Caudate nucleus (tissue), 63 donors: ENCODE measurements at places on chromosomes 5 and 9.

- DNase-seq: no peak
Measured at GRCh38 chr5:149940077-149940574, 4.5 kb downstream of the PDE6A start.

- DNase-seq: no peak
Measured at GRCh38 chr9:37990404-37991015, 78.5 kb downstream of the SHB start.

- no peak for DNase-seq
Measured at GRCh38 chr9:94479757-94480156, 75.1 kb upstream of the PCAT7 start.

GRCh38 chr5:10789021-10789420 is 28.0 kb upstream of the DAP start:
- no peak for DNase-seq

GRCh38 chr5:83927140-83927733 is 206.6 kb upstream of the HAPLN1 start:
- peak; percentile 57 for DNase-seq

GRCh38 chr5:178232124-178232919 is at the start of gene PHYKPL:
Gene PHYKPL (minus strand): TSS chr5:178232802. CDS start chr5:178232550, 252 bp downstream.
- DNase-seq: peak; percentile 54

DNA sequence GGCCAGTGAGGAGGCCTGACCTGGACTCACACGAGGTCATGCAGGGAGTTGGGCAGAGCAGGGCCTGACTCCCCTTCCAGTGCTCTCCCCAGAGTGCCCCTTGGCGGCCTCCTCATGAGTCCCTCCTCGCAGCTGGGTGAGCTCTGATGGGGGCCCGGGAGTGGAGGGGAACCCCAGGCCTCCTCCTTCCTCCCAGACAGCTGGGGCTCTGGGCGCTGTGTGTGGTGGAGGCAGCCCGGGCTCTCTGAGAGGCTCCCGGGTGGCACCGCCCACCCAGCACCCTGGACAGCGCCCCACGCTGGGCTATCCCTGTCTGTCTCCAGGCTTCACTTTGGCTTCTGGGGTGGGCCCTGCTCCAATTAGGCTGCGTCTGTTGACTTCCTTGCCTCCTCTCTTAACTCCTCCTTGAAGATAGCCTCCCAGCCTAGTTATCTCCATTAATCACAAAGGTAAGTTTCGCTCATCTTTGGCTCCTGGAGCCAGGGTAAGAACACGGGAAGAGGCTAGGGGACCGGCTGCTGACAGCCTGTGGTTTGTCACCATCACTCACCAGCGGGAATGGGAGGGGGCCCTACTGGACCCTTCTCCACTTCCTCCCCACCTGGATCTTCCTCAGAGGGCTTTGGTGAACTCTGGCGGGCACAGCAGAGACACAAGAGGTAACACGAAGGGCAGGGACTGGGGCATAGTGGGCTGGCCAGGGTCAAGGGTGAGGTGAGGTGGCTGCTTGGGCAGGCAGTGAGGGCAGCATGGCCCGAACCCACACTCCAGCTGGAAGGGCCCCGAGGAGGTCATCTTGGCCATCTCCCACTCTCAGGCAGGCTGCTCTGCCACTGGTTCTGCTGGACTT is 13.1 kb downstream of the PSD2 start:
- no peak for DNase-seq

- no peak for DNase-seq
Measured at GRCh38 chr5:95111141-95111540, 173.8 kb downstream of the MCTP1 start.

- DNase-seq: no peak
Measured at GRCh38 chr9:94908011-94908563, 181.6 kb downstream of the AOPEP start.

GRCh38 chr9:99057665-99058625 is 47.0 kb upstream of the TGFBR1 start:
- no peak for DNase-seq

DNA sequence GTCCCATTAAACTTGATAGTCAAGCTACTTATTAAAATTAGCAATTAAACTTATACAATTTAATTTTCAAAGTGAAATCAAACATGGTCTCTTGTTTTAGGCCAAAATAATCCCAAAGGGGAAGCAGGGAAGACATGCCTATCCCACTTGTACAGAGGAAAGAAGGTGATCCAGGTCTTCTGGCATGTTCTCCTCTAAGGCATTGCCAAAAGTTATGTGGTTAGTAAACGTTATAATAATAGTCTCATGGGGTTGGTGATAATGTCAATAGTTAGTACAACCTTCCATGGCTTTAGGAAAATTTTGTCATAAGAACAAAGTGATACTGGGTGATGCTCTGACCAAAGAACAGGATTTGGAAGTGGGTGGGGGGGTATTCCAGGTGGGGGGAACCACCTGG is 52.8 kb downstream of the ROR2 start:
- no peak for DNase-seq

GRCh38 chr5:93054424-93055163 is 526.4 kb downstream of the NR2F1-AS1 start:
- no peak for DNase-seq

DNA sequence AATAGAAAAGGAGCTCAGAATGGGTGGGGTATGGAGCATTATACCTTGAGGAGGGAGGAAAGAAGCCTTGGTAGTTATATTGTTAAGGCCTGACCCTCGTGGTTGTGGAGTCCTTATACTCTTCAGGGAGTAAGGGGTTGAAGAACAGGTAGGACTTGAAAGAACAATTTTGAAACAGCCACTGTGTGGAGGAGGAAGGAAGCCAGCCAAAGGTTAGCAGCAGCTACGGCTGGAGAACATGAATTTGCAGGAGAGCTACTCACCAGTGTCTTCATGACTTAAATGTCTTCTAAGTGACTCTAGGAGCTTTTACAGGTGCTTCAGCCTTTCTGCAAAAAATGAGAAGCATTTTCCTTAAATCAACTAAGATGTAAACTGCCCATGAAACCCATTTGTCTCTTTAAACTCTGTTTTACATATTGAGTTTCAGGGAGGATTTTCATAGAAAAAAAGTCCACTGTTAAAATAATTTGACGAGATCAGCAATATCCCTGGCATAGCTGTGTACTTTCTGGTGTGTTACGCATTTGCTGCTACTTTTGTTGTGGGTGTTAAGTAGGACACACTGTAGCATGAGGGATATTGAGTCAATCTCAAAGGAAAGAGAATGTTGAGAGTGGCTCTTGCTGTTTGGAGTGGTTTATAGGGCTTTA is 110.6 kb upstream of the ELL2 start:
- no peak for DNase-seq

GRCh38 chr5:60260658-60261057 is 367.1 kb upstream of the PDE4D start:
- DNase-seq: no peak

DNA sequence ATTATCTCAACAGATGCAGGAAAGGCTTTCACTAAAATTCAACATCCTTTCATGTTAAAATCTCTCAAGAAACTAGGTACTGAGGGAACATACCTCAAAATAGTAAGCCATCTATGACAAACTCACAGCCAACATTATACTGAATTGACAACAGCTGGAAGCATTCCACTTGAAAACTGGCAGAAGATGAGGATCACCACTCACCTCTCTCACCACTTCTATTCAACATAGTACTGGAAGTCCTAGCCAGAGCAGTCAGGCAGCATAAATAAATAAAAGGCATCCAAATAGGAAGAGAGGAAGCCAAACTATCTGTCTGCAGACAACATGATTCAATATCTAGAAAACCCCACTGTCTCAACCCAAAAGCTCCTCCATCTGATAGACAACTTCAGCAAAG is 203.6 kb upstream of the GRAMD2B start:
- DNase-seq: no peak

GRCh38 chr9:27248702-27249101 is 48.2 kb downstream of the EQTN start:
- no peak for DNase-seq

- DNase-seq: no peak
Measured at GRCh38 chr5:113195251-113195650, 218.7 kb downstream of the DCP2 start.

GRCh38 chr9:88733651-88734421 is 198.9 kb downstream of the NXNL2 start:
- no peak for DNase-seq

GRCh38 chr5:421287-421880 is 21.6 kb upstream of the EXOC3 start:
- DNase-seq: no peak

- no peak for DNase-seq
Measured at GRCh38 chr5:157540707-157541446, 34.7 kb downstream of the ADAM19 start.

- DNase-seq: no peak
Measured at GRCh38 chr5:43638546-43638945, 35.6 kb downstream of the NNT start.

GRCh38 chr9:24118190-24118589 is 292.1 kb upstream of the ELAVL2 start:
- DNase-seq: no peak

GRCh38 chr9:18775930-18776329 is 257.1 kb downstream of the SAXO1 start:
- DNase-seq: no peak

DNA sequence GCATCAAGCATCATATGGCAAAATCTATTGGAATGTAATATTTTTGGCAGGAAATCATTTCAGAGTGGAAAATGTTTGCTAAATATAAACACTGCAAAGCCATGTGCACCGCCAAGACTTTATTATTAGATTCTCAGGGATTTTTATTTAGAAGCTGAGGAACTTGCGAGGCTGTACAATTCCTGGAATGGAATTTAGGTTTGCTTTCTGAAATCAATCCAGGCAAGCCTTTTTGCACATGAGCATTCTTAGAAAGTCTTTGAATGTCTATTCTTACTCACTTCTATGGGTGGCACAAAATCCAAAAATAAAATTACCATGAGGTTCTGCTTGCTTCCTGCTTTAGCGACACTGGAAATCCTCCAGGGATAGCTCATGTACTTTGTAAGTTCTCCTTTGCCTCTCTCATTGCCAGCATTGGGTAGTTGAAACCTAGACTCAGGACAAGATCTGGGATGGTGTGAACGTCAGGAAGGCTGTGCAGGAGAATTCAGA is 71.5 kb upstream of the PALM2AKAP2 start:
- no peak for DNase-seq

DNA sequence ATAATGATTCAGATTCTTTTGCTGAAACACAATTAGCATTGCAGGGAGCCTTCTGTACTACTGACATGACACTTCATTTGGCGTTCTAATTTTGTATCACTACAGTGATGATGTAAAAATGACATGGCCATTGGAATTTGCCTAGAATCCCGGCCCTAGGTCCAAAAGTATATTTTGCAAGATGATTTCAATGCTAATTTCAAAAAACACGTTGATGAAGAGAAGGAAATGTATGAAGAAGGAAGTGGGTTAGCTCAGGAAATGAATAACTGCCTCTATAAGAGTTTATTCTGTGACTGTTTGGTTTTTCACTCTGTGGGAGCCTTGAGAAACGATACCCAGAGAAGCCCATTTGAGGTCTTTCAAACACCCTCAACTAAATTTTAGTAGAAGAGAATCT is 59.3 kb downstream of the OSTF1 start:
- DNase-seq: no peak

GRCh38 chr5:150346592-150346991 is 10.9 kb upstream of the TCOF1 start:
- DNase-seq: no peak

GRCh38 chr9:133009906-133010582 is 20.8 kb upstream of the GTF3C5 start:
- no peak for DNase-seq

GRCh38 chr5:72410688-72411295 is 90.6 kb downstream of the PTCD2 start:
- DNase-seq: no peak

DNA sequence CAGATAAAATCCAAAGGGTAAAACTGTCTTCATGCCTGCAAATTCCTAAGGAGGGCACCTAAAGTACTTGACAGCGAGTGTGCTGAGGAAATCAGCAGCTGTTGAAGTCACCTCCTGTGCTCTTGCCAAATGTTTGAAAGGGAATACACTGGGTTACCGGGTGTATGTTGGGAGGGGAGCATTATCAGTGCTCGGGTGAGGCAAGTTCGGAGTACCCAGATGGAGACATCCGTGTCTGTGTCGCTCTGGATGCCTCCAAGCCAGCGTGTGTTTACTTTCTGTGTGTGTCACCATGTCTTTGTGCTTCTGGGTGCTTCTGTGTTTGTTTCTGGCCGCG is 727 bp upstream of the ADRB2 start:
- no peak for DNase-seq

- no peak for DNase-seq
Measured at GRCh38 chr9:99405359-99405758, 183.3 kb downstream of the SEC61B start.

DNA sequence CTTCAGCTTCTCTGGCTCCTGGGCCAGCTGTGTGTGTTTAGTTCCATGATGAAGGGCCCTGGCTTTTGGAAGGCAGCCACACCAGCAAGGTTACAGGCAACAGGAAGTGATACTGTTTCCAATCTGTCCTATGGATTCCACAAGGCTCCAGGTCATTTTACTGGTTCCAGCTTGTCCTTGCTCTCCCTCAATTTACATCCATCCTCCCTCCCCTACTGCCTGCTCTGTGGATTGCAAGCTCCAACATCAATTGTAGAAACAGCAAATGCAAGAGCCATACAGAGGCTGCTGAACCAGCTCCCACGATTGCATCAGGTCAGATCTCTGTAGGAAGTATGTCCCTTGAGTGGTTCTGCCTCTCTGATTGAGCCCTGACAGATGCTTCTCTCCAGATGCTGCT is 409.8 kb downstream of the NTRK2 start:
- DNase-seq: no peak

DNA sequence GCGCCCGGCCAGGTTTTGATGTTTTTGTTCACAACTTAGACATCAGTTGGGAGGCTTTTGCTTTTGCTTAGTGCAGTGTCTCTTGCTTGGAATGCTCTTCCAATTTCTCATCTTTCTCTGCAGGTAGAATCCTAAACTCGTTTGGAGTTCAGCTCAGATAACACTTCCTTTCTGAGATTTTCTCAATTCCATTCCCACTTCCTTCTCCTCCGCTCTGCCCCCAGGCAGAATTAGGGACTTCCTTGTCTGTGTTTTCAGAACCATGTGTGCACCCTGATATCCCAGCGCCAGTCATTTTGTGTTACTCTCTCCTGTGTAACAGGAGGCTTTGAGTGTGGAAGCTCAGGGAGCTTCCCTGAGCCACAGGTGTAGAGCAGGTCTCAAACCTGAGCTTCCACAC is 171.0 kb downstream of the INSYN2B start:
- no peak for DNase-seq

DNA sequence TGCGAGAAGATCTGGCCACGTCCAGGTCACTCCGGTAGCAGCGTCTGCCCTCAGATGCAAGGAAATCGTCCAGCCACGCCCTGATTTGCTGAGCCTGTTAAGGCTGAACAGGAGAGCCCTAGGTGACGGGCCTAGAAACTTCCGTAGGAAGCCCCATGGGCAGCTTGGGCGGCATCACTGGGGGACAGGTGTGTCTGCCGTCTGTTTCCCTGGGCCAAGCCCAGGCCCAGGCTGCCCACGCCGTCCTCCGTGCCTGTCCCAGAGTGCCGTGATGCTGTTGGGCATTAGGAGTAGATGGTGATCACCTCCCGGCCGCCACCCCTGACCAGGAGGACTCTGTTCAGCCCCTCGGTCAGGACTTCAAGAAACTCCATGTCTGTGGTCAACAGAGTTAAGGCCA is 43.5 kb downstream of the NKD2 start:
- no peak for DNase-seq

GRCh38 chr5:61617039-61617438 is 285.0 kb downstream of the ZSWIM6 start:
- DNase-seq: no peak
